ENCODE measurements at places on chromosomes 4 and X.

GRCh38 chr4:108193886-108194672, 25.3 kb upstream of the LEF1 start:
- no peak for DNase-seq
- H3K27ac ChIP-seq = no peak overlapping the region
- no peaks in the 10 kb centered on the region for H3K36me3 ChIP-seq
- H3K4me3 ChIP-seq = no peak overlapping the region
- no peaks in the 10 kb centered on the region for H3K4me1 ChIP-seq

GRCh38 chr4:122045533-122045932, 93.7 kb upstream of the TRPC3 start:
- H3K4me3 ChIP-seq = no peak overlapping the region
- H3K27ac ChIP-seq = no peak overlapping the region
- H3K36me3 ChIP-seq = no peaks in the 10 kb centered on the region
- peaks cover 2% of the 10 kb centered on the region for H3K27me3 ChIP-seq

GRCh38 chr4:150244600-150244999, 166.4 kb downstream of the DCLK2 start:
- H3K36me3 ChIP-seq = peaks cover 3% of the 10 kb centered on the region
- DNase-seq = no peak
- no peak overlapping the region for H3K27ac ChIP-seq
- H3K27me3 ChIP-seq = peaks cover 37% of the 10 kb centered on the region
- H3K4me1 ChIP-seq = no peaks in the 10 kb centered on the region

DNA sequence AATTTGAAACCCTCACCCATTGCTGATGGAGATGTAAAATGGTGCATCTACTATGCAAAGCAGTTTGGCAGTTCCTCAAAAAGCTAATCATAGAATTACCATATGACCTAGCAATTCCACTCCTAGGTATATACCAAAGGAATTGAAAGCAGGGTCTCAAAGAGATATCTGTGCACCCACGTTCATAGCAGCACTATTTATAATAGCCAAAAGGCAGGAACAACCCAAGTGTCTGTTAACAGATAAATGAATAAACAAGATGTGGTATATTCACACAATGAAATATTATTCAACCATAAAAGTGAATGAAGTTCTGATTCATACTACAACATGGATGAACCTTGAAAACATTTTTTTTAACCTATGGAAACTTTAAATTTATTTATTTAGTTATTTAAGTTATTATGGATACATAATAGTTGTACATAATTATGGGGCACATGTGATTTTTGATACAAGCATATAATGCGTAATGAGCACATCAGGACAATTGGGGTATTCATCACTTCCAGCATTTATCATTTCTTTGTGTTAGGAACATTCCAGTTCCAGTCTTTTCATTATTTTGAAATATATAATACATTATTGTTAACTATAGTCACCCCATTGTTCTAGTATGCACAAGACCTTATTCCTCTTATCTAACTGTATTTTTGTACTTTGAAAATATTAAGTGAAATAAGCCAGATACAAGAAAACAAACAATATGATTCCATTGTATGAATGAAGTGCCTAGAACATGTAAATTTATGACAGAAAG, 205.6 kb upstream of the CNKSR2 start:
- no peak overlapping the region for H3K4me3 ChIP-seq
- no peaks in the 10 kb centered on the region for H3K36me3 ChIP-seq
- no peak overlapping the region for H3K27ac ChIP-seq
- no peak for DNase-seq
- no peaks in the 10 kb centered on the region for H3K27me3 ChIP-seq

DNA sequence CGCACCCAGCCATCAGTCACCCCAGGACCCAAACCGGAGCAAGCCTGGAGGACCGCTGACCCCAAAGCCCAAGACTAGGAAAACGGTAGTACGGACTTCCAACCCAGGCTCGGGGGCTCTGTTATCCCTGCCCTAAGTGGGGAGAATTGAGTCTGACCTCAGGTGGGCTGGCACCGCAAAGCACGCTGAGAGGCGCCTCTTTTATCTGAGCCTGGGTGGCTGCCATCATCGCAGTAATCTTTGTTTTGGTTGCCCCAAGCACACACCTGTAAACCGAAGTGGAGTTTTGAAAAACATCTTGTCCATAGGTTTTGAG, 894 bp upstream of the SH3RF1 start:
- H3K27ac ChIP-seq = no peak overlapping the region
- peaks cover 4% of the 10 kb centered on the region for H3K36me3 ChIP-seq
- peaks cover 73% of the 10 kb centered on the region for H3K27me3 ChIP-seq
- peaks cover 2% of the 10 kb centered on the region for H3K4me1 ChIP-seq

DNA sequence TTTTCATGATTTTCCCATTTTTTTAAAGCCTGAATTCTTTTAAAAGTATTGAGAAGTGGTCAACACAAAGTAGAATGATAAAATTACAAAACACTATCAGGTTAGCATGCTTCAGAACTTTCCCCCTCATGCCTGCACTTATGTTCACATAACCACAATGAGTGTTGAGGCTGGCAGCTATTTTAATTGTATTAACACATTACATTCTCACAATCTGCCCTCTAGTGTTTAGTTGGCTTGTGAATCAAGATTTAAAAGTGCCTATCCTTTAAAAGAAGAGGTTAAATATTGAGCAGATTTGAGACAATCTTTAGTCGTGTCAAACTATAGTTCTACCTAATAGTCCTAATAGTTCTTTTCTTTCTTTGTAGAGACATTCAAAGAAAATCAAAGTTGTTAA, 93.6 kb upstream of the NAP1L5 start:
- H3K4me1 ChIP-seq = no peaks in the 10 kb centered on the region
- H3K36me3 ChIP-seq = no peaks in the 10 kb centered on the region
- no peak for DNase-seq
- no peak overlapping the region for H3K27ac ChIP-seq

- no peaks in the 10 kb centered on the region for H3K36me3 ChIP-seq
- no peaks in the 10 kb centered on the region for H3K4me1 ChIP-seq
- DNase-seq = no peak
- no peak overlapping the region for H3K27ac ChIP-seq
- no peak overlapping the region for H3K4me3 ChIP-seq
These were observed 810.4 kb downstream of the TRAM1L1 start for GRCh38 chr4:116275006-116275405.

- H3K36me3 ChIP-seq = no peaks in the 10 kb centered on the region
- no peak for DNase-seq
- H3K27me3 ChIP-seq = no peaks in the 10 kb centered on the region
- H3K4me1 ChIP-seq = no peaks in the 10 kb centered on the region
- no peak overlapping the region for H3K27ac ChIP-seq
These were observed 141.1 kb upstream of the MID1 start for GRCh38 chrX:10761447-10761846.

DNA sequence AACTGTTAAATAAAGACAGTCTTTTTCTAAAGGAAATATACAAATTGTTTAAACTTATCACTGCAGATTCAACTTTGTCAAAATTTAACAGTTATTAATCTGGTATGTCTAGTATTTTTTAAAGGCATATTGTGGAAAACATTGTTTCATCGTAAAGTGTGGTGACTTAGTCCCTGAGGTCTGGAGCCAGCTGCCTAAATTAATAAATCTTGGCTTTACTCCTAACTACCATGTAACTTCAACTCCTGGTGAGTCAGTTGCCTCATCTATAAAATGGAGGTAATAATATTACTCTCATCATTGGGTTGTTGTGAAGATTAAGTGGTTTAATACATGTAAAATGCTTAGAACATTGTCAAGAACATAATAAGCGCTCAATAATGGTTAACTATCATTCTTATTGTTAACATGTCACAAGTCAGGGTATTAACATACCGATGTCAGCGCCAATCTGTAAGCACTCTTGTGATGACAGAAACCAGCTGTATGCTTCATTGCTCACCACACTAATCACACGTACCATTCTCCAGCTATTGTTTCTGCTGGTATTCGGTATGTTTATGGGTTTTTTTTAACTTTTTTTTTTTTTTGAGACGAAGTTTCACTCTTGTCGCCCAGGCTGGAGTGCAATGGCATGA, 14.1 kb upstream of the SMIM43 start:
- DNase-seq = no peak
- no peaks in the 10 kb centered on the region for H3K36me3 ChIP-seq

GRCh38 chrX:110145311-110145710, 142.4 kb downstream of the TMEM164 start:
- H3K36me3 ChIP-seq = peaks cover 3% of the 10 kb centered on the region
- no peak overlapping the region for H3K4me3 ChIP-seq
- H3K27me3 ChIP-seq = no peaks in the 10 kb centered on the region
- peaks cover 5% of the 10 kb centered on the region for H3K4me1 ChIP-seq

DNA sequence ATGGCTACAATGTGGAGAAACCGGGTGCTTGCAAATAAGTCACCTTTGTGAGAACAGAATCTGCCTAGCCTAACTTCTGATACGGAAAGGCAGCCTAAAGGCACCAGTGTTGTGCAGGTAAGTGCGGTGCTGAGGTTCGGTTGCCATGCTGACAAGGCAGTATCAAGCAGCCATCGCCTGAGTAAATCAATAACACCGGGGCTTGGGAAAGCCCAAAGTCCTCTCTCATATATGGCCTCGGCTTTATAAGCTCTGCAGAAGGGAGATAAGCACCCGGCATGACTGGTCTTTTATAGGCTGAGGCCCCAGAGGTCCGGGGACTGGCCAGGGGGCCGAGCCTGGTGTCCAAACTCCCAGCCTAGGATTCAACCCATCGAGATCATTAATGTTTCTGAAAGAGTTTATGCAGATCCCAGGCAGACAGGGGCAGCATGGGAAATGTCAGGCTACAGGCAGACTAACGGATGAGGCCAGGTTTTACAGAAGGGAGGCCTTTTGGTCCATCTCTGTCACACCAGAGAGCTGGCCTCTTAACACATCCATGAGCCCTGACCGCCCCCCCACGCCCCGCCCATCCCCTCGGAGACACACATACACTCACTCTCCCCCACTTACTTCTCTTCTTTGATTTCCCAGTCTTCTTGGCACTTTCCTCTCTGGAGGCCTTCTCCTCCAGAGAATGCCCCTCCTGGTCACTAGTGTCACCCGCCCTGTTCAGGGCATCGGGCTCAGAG, 38.5 kb downstream of the ELF4 start:
- DNase-seq = no peak
- no peaks in the 10 kb centered on the region for H3K27me3 ChIP-seq
- H3K4me3 ChIP-seq = no peak overlapping the region
- H3K27ac ChIP-seq = peak overlapping the region; percentile 54

- H3K27ac ChIP-seq = no peak overlapping the region
- no peak overlapping the region for H3K4me3 ChIP-seq
- peaks cover 4% of the 10 kb centered on the region for H3K36me3 ChIP-seq
- no peak for DNase-seq
- H3K4me1 ChIP-seq = no peaks in the 10 kb centered on the region
These were observed 73.0 kb downstream of the ABLIM2 start for GRCh38 chr4:8085491-8086117.

DNA sequence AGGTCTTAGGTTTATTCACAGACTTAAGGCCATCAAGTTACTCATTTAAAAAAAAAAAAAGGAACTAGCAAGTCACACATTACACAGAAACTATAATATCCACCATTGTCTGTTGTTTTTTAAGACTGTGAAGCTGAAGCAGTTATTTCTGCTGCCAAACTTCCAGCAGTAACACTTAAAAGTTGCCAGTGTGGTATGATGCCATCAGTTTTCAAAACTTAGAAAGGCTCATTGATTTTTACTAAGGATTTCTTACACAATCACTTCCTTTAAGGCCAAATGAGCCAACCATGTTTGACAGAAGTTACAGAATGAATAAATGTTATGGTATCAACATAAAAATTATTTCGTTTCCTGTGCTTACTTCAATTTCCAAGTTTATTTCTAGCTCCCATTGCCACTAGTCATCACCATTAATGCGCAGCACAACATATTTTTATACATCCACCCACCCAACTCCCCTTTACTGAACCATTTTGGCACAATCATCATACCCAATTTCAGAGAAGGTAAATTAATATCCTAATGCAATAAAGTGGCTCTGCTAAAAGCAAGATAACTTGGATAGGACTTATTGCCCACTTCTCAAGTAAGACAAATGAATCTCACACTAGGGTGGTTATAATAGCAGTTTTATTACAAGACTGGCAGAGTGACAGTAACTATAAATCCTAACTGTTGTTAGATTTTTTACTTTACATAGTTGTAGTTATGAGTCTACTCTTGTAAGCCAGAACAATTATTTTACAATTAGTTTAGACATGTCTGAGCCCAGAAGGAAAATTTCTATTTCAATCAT, 13.1 kb downstream of the PDGFC start:
- no peaks in the 10 kb centered on the region for H3K36me3 ChIP-seq
- no peak for DNase-seq
- H3K27me3 ChIP-seq = no peaks in the 10 kb centered on the region
- H3K27ac ChIP-seq = no peak overlapping the region

DNA sequence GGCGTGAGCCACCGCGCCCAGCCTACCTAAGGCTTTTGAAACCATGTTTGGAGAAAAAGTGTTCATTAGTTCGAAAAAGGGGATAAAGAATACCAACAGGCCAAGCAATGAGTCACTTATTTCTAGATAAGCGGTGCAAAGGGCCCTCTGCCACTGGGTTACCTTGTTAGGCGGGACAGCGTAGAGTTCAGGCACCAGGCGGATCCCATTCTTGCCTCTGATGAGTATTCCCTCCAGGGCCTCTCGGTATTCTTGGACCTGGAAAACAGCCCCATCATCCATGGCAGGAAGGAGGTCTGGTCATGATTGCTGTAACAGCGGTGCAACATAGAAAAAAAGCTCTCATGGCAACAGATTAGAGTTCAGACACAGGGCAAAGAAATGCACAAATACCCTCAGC, 48.0 kb downstream of the PHKA2 start:
- H3K36me3 ChIP-seq = peaks cover 17% of the 10 kb centered on the region
- H3K27ac ChIP-seq = no peak overlapping the region
- H3K4me3 ChIP-seq = no peak overlapping the region
- no peak for DNase-seq
- no peaks in the 10 kb centered on the region for H3K4me1 ChIP-seq
- H3K27me3 ChIP-seq = no peaks in the 10 kb centered on the region

- H3K36me3 ChIP-seq = peaks cover 12% of the 10 kb centered on the region
- peaks cover 24% of the 10 kb centered on the region for H3K4me1 ChIP-seq
- DNase-seq = no peak
- no peak overlapping the region for H3K27ac ChIP-seq
- H3K27me3 ChIP-seq = no peaks in the 10 kb centered on the region
These were observed 4.1 kb downstream of the SLC39A8 start for GRCh38 chr4:102341201-102341600.

DNA sequence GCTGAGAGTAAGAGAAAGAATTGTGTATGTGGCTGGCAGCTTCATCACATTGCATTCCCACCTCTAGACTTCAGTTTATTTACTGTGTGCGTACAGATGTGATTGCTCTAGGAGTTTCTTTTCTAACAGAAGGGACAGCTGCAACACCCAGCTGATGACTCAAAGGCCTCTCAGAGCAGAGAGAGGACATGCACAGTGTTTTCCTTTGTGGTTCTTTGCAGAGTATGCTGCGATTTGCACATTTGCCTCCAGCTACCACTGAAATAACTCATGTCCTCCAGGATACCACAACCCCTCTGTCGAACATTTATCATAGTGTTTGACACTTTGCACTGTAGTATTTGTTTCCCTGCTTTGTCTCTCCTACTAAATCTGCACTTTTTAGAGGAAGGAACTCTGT, 294.1 kb downstream of the STIM2 start:
- no peaks in the 10 kb centered on the region for H3K36me3 ChIP-seq
- H3K27me3 ChIP-seq = peaks cover 26% of the 10 kb centered on the region
- no peak for DNase-seq
- no peak overlapping the region for H3K4me3 ChIP-seq

GRCh38 chrX:100381619-100382018, 28.5 kb downstream of the PCDH19 start:
- no peak for DNase-seq
- H3K27me3 ChIP-seq = no peaks in the 10 kb centered on the region
- no peak overlapping the region for H3K27ac ChIP-seq
- peaks cover 3% of the 10 kb centered on the region for H3K4me1 ChIP-seq
- H3K36me3 ChIP-seq = no peaks in the 10 kb centered on the region

All from effector memory CD8-positive, alpha-beta T cell (primary cell).